Activated naive CD8-positive, alpha-beta T cell treated with anti-CD3 and anti-CD28 coated beads, Interleukin-2, amount 10 ng/mL, durations not matched to agents 7 days and 5 days (primary cell): ENCODE measurements at places on chromosomes 5 and 9.
A peak's percentile ranks its signal among the peaks of the same experiment; 100 is the strongest.

DNA sequence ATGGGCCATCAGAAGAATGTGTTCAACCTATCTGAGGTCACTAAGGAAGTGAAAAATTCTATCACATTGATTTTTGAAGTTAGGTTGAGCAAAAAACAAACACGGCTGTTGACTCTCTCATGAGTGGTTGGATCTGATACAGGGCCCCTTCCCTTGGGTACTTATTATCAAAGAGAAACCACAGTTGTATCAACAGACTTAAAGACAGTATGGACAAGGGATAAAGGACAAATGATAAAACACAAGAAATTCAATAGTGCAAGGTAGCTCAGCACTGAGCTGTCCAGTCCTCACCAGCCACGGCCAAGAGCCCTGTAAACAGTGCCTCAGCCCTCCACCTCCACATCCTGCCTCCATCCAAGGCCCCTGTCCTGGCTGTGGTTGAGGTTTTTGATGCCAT, 86.9 kb downstream of the UBE2QL1 start:
- DNase-seq: no peak

- no peak for DNase-seq
Measured at GRCh38 chr5:106860398-106861044, 810.2 kb downstream of the EFNA5 start.

GRCh38 chr5:158614951-158615350, 484.8 kb downstream of the EBF1 start:
- DNase-seq: no peak

GRCh38 chr9:36991516-36992134, 42.4 kb downstream of the PAX5 start:
- DNase-seq: peak; percentile 65

- DNase-seq: no peak
Measured at GRCh38 chr9:105083256-105083655, 155.3 kb upstream of the ABCA1 start.

DNA sequence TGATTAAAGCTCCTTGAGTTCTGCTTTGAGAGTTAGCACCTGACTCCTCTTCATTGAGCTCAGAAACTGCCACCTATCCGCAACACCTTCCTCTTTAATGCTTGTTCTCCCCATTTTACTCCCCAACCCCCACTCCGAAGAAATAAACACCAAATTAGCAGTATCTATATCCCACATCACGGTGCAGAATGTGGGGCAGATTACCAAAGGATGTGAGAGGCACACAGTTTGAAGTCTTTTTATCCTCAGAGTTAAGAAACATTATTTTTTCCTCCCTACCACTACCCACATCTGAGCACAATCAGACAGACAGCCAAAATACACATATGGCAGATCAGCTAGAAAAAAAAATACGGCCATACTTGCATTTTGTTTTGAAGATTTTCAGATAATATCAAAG, 26.1 kb upstream of the IL7R start:
- no peak for DNase-seq

DNA sequence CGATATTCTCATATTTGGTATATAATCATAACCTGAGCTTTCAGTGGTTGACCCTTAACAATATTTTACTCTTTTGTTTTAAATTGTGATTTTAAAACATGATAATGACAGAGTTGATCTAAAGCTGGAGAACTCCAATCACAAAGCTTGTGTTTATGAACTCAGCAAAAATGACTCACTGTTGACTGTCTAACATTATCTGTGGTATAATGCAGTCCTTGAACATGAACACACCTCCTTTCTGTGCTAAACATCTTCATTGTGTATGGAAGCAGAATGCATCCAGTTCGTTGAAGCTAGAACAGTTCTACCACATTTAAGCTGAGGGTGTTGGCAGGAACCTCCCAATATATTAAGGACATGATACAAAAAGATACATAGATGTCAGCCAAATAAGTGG, 1030.2 kb upstream of the SEMA6A start:
- no peak for DNase-seq

DNA sequence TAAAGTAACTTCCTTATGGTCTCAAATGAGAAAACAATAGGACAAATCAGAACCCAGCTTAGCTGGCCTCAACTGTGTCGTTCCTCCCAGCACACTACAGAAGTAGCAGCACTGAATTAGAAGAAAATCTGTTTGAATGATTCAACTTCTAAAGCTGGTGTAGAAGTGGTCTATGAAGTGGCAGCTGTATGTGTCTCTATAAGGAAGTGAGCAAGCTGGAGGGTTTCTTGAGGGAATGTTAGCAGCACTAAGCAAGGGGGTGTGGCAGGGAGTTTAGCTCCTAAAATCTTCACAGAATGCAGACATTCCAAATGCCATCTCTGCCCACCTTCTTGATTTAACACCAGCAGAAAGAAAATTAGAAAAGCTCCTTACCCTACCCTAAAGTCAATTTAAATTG, 4.1 kb downstream of the KLF9 start:
- DNase-seq: no peak

DNA sequence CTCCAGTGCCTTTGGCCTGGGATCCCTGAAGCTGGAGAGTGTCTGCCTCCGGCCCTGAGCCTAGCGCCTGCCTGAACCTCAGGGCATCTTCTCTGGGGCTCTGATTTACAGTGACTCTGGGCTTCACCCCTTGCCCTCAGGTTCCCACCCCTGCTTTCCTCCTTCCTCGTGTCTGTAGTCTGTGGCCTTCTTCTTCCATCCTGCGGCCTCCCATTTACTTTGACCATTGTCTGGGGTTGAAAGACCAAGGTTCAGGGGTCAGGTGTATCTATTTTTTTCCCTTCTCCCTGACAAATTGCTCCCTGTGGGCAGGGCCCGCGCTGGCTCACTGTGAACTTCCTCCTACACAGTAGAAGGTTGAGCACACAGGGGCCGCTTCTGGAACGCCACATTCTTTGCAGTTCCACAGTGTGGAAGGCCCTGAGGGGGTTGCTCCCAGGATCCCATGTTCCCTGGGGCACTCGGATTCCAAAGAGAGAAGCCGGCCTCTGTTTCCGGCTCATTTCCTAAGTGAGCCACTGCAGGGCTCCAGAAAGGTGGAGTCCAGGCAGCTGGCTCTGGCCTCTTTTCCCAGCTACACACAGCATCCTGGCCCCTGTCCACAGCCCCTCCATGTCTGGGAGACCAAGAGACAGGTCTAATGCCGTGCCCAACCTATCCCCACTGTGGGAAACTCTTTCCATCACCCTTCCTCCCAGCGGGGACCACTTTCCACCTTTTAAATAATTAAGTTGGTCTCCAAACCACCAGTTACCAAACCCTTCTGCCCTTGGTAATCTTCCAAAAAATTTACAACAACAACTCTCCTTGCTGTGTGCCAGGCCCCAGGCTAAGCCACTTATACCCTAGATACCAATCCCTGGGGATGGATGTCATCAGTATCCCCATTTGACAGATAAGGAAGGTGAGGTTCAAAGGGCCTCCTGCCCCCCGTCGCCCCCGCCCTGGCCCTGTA, 140.3 kb upstream of the IER5L start:
- peak; percentile 17 for DNase-seq

GRCh38 chr9:8871796-8872445, 1072.3 kb upstream of the DMAC1 start:
- DNase-seq: no peak

GRCh38 chr5:100800562-100800961, 102.5 kb downstream of the ST8SIA4 start:
- DNase-seq: no peak

DNA sequence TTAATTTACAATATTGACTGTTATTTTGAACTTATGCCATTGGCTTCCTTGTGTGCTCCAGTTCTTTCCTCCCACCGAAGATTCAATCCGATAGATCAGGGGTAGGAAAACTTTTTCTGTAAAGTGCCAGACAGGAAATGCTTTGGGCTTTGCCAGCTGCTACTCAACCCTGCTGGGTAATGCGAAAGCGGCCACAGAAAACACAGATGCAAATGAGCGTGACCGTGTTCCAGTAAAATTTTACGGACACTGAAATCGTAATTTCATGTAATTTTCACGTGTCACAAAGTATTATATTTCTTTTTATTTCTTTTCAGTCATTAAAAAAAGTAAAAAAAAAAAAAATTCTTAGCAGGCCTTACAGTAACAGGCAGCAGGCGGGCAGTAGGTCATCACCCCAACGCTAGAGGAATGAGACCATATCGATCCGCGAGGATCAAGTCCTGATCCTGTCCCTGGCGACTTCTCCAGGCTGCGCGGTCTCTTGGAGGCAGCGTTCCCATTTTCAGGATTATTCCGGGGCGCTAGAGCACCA, 599 bp downstream of the NMRK1 start:
- DNase-seq: peak; percentile 35

GRCh38 chr9:112361601-112362000, 18.3 kb upstream of the HSDL2 start:
- DNase-seq: no peak

GRCh38 chr5:180830253-180831138, 27.9 kb upstream of the MGAT1 start:
- peak; percentile 52 for DNase-seq

GRCh38 chr5:43973318-43973717, 370.3 kb downstream of the NNT start:
- DNase-seq: no peak

DNA sequence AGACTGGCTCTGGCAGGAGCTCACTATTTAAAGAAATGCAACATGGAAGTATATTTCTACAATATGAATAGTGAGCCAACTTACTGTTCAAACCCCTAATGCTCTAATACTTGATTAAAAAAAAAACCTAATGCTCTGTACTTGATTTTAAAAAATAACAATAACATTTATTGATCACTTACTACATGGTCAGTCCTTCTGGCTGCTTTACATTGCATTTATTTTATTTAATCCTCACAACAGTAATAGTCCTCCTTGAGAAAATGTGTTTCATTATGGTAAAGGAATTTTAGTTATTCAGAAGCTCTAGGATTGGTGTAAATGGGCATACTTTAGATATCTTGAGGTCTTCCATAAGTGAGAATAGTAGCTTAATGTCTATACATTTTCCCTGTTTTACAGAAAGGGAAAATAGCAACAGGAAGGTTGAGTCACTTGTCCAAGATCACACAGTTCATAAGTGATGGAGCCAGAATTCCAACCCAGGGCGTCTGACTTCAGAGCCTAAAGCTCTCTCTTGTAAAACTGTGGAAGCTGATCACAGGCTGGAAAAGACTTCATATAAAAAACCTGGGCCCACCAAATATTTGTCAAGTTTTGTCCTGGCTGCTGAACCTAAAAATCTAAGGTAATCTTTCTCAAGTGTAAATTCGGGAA, 1.0 kb downstream of the STARD4 start:
- no peak for DNase-seq

DNA sequence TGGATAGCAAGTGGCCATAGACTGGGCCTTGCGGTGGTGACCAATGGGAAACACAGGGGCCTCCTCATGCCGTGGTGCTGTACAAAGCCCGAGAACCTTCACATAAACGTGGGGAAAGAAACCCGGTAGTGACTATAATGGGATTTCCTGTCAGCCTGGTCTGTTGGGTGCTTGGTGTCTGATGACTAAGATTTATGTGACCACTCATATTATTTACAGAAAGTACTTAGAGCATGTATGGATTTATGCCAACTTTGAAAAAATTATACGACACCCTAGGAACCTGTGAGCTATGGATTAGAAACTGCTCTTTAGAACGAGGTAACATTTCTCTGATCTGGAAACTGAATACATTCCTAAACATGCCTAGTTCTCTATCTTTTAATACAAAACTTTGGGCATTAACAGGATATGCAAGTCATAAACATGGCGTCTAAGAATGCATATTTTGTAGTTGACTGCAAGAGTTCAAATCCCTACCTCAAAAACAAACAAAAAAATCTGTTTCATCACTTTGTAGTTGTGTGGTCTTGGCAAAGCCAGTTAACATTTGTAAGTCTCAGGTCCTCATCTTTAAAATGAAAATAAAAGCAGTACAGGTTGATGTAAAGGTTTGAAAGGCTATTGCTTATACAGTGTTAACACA, 85.4 kb downstream of the TMEM167A start:
- DNase-seq: no peak
